ENCODE measurements at places on chromosomes 11 and 22. TPM values are rescaled to one million over a fixed set of nuclear protein-coding genes. Genes with fewer than 3 reads are reported as not detected.

DNA sequence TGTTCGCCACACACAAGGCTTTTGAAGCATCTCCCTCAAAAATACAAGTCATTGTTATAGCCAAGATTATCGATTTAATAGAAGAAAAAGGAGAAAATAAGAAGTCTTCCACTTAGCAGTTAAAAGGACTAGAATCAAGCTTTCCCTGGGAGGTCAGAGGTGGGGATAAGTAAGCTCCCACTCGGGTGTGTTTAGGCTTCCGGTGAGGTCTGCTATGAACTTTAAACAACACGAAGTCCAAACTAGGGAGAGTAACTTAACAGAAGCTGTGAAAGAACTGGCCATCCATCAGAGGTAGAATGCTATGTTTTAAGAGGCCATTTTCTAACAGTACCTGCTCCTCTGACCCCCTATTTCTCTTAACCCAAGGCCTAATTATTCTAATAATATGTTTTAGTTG, 91.4 kb upstream of the APOA1 start:
- DNase-seq, result no peak

DNA sequence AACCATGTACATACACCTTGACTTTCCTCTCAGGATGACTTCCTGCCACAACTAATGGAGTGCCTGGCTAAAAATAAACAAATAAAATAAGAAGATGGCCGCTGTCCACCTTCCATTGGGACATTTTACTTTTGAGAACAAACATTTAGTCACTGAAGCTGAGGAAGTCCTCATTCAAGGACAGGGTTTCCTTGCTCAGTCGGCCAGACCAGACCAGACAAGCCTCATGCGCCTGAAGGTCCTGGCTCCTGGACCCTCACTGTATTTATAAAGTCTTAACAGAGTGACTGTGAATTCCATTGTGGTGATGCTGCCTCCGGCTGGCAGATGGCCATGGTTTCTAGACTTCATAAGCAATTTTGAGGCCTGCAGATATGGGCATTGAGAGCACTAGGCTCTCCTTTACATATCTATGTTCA, 114.5 kb downstream of the MAML2 start:
- DNase-seq, result no peak

GRCh38 chr11:115291325-115291724, 212.9 kb downstream of the CADM1 start:
- DNase-seq, result no peak

Gene OR52A1
- not detected for total RNA-seq

Gene ACR
- not detected for total RNA-seq

Gene PIWIL4
- 0.53 TPM for total RNA-seq
